ENCODE measurements at places on chromosomes 2 and 18. TPM values are rescaled to one million over a fixed set of nuclear protein-coding genes. Genes with fewer than 3 reads are reported as not detected.

Gene C2orf66
- total RNA-seq = not detected

DNA sequence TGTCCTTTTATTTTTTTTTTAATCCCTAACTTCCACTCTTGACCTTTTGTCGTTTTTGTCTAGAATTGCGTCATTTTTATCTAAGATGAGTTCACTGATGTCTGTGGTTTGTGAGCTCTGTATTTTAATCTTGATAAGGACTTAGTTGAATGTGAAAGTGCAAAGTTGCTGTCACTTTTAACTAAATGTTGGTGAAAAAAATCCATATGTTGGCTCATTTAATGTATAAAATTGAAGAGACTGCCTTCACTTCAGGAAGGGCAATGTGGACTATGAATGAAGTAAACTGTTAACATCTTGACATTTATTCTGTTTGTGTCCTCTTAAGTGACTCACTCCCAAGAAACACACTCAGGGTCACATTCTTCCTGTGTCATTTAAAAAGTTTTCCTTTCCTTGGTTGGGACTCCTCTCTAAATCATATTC, 256.6 kb upstream of the RASGRP3 start:
- H3K4me3 ChIP-seq = no peak overlapping the region
- no peak overlapping the region for H3K27ac ChIP-seq
- no peaks in the 10 kb centered on the region for H3K4me1 ChIP-seq
- no peak for DNase-seq

- no peak overlapping the region for H3K27ac ChIP-seq
- H3K36me3 ChIP-seq = no peaks in the 10 kb centered on the region
- H3K4me1 ChIP-seq = no peaks in the 10 kb centered on the region
- DNase-seq = no peak
- H3K4me3 ChIP-seq = no peak overlapping the region
- no peaks in the 10 kb centered on the region for H3K27me3 ChIP-seq
Observed at GRCh38 chr2:75025633-75026380, 67.4 kb downstream of the POLE4 start.

GRCh38 chr2:105842555-105842954, 97.8 kb downstream of the NCK2 start:
- H3K4me1 ChIP-seq = peaks cover 94% of the 10 kb centered on the region
- DNase-seq = no peak

Gene WIPF1
- total RNA-seq = 483 TPM

Gene ZBTB7C
- total RNA-seq = not detected

Gene CNTNAP5
- not detected for total RNA-seq

- no peaks in the 10 kb centered on the region for H3K4me1 ChIP-seq
- no peak for DNase-seq
- no peaks in the 10 kb centered on the region for H3K27me3 ChIP-seq
- no peak overlapping the region for H3K27ac ChIP-seq
- H3K36me3 ChIP-seq = no peaks in the 10 kb centered on the region
Observed at GRCh38 chr18:73352546-73352945, 484.8 kb upstream of the NETO1 start.

Gene KYNU
- 0.73 TPM for total RNA-seq

Gene IL37
- not detected for total RNA-seq

DNA sequence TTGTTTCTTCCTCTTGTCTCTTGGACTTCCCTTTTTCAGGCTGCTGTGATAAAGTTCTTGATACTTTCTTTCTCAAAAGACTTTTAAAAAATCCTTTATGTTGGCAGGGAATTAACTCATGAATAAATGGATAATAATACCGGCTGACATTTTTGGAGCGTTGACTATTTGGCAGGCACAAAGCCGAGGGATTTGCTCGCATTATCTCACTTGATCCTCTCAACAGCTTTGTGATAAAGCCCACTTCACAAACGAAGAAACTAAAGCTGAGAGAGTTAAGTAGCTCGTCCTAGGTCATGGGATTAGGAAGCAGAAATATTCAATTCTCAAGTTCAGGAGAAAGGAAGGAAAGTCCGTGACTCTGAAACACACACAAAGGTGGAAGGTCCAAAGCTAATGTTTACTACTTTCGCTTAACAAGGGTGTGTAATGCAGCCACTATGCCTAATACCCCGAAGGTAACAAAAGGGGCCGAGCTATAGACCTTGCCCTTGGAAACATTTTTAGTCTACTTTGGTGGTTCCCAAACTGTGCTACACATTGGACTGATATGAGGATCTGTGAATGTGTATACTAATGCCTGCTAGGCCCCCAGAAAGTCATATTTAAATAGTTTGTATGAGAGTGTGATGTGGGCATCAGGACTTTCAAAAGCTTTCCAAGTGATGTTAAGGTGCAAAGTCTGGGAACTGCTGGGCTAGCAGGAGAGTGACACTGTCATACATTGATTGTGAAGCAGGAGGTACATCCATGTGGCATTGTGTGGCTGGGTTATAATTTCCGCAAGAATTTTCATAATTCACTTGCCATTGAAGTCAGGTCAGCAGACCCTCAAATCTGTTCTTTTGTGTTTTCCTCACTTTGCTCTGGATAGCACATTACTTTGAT, 508.4 kb downstream of the PLCL1 start:
- H3K27me3 ChIP-seq = peaks cover 4% of the 10 kb centered on the region
- no peaks in the 10 kb centered on the region for H3K36me3 ChIP-seq
- H3K27ac ChIP-seq = no peak overlapping the region
- no peaks in the 10 kb centered on the region for H3K4me1 ChIP-seq
- DNase-seq = no peak
- H3K4me3 ChIP-seq = no peak overlapping the region

Gene TMEM237
- 4.4 TPM for total RNA-seq

DNA sequence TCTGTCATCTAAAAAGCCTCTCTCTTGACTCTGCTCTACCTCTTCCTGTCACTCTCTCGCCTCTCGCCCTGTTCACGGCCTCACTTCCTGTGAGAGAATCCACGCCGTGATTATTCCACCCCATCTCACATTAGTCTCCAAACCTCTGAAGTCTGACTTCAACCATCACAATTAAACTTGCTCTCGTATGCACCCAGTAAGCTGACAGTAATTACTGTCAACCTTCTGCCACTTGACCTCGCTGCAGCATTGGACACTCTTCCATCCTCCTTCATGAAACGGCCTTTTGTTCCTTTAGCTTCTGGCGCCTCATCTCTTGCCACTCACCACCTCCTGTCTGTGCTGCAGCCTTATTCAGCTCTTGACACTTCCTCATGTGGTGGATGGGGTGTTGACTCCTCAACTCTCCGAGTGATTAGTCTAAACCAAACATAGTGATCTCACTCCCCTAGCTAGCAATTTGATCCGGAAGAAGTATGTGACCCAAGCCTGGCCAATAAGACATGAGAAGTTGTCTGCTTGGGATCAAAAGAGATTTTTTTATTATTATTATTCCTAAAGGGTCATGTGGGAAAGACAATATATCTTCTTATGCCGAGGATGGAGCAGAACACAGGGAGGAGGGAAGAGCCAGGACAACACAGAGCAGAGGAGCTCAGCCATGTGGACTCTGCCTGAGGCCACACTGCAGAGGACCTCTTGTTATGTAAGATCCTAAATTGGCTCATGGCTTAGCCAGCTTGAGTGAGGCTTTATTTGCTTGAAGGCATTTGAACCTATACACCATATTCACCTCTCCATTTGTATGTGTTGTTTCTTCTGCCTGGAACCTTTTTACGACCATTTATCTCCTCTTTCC, 38.4 kb upstream of the MYO1B start:
- no peak overlapping the region for H3K4me3 ChIP-seq
- peak; percentile 37 for DNase-seq
- no peaks in the 10 kb centered on the region for H3K36me3 ChIP-seq
- H3K27ac ChIP-seq = peak overlapping the region; percentile 46

Gene NEU4
- 0.14 TPM for total RNA-seq

- peaks cover 6% of the 10 kb centered on the region for H3K4me1 ChIP-seq
- no peak overlapping the region for H3K4me3 ChIP-seq
- DNase-seq = no peak
- no peak overlapping the region for H3K27ac ChIP-seq
- H3K36me3 ChIP-seq = no peaks in the 10 kb centered on the region
- H3K27me3 ChIP-seq = no peaks in the 10 kb centered on the region
Observed at GRCh38 chr2:109324861-109325260, 195.9 kb downstream of the SH3RF3 start.

Gene LRPPRC
- 65.3 TPM for total RNA-seq

Gene SPP2
- total RNA-seq = not detected

Measured in CD4-positive, alpha-beta memory T cell (primary cell).